ENCODE measurements at places on chromosomes 16 and 17.

DNA sequence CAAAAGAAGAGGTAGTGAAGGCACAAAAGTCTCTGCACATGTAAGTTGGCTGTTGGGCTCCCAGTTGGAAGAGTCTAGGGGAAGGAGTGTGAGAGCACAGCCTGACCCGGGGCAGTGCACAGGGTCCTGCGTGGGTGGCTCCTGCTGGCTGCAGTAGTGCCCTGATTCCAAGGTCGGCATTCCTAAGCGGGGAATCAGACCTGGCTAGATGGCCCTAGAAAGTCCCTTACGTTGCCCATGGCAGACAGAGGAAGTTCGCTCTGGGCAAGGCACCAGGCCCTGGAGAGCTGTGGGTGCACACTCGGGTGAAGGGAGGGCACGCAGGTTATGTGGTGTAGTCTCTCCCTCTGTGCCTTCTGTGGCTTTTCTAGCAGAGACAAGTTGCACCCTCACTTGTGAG is 22.8 kb upstream of the SLC5A11 start:
- no peak for DNase-seq

GRCh38 chr17:73174126-73174525 is 9.3 kb downstream of the SSTR2 start:
- DNase-seq = no peak

GRCh38 chr16:27730661-27731210 is 180.8 kb downstream of the KATNIP start:
- DNase-seq = no peak

- DNase-seq = no peak
Observed at GRCh38 chr17:2402544-2402943, 1.7 kb upstream of the MNT start.

GRCh38 chr17:58470356-58470755 is 17.9 kb downstream of the HSF5 start:
- no peak for DNase-seq

- no peak for DNase-seq
Observed at GRCh38 chr17:57133486-57133885, 48.4 kb downstream of the AKAP1 start.

DNA sequence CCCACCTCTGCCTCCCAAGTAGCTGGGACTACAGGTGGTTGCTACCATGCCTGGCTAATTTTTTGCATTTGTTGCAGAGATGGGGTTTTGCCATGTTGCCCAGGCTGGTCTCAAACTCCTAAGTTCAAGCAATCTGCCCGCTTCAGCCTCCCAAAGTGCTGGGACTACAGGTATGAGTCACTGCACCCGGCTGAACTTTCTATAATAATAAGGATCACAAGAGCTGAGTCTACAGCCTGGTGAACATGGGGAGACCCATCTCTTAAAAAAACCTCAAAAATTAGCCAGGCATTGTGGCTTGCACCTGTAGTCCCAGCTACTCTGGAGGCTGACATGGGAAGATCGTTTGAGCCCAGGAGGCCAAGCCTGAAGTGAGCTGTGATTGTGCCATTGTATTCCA is 53.5 kb downstream of the WDR59 start:
- DNase-seq = no peak

- no peak for DNase-seq
Observed at GRCh38 chr17:16398270-16399267, 16.8 kb upstream of the TRPV2 start.

GRCh38 chr16:27253526-27253930 is 15.0 kb downstream of the NSMCE1 start:
- peak; percentile 73 for DNase-seq

GRCh38 chr16:88920618-88921590 is 54.4 kb upstream of the PABPN1L start:
- DNase-seq = peak; percentile 8

DNA sequence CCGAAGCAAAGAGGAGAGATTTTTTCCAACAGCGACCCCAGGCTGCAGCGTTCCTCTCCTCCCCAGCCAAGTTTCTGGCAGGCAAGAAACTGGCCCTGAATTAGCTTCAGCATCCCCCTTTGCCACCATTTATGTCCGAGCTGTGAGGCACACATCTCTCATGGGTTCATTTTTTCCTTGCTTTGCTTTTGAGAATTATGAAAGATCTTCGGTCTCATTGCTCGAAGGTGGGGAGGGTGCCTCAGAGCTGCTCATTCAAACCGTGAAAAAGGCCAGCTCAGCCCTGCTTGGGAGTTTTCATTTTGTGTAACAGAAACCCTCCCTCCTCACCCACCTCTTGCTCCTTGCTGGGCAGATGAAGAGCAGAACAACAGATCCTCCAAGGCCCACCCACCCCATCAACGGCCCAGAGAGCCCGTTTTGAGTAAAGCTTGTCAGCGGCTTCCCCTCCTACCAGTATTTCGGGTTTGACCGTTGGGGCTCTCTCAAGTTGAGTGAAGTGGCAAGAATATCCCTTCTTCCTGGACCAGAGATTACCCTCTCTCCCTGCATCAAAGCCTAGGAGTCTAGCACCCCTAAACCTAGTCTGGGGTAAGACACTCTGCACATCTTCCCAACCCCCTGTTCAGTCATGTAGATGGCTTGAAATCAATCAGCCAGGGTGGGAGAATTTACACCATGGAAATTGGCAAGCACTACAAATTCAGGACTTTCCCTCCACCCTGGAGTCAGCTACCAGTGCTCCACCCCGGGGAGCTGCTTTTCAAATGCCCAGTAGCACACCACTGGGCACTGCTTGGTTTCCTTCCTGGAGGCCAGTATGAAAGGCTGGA is 1.8 kb downstream of the CCR7 start:
- DNase-seq = no peak

- DNase-seq = no peak
Observed at GRCh38 chr17:10702574-10702973, 5.2 kb downstream of the ADPRM start.

GRCh38 chr17:15109608-15110007 is 155.5 kb downstream of the PMP22 start:
- DNase-seq = no peak

DNA sequence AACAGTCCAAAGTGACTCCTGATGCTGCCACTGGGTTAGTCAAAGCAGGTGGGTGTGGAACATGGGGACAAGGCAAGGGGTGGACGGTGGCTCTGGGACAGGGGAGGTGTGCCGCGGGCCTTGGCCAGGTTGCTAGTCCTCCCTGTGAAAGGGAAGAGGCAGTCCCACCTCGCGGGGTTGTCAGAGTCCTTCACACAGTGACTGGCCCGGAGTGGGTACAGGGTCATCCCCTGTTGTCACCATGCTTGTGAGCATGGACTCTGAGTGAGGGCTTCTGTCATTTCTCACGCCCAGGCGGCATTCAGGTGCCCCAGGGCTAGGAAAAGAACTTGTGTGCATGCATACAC is 3.1 kb upstream of the ZNF469 start:
- DNase-seq = no peak

- no peak for DNase-seq
Observed at GRCh38 chr16:84583995-84584394, 33.9 kb downstream of the COTL1 start.

DNA sequence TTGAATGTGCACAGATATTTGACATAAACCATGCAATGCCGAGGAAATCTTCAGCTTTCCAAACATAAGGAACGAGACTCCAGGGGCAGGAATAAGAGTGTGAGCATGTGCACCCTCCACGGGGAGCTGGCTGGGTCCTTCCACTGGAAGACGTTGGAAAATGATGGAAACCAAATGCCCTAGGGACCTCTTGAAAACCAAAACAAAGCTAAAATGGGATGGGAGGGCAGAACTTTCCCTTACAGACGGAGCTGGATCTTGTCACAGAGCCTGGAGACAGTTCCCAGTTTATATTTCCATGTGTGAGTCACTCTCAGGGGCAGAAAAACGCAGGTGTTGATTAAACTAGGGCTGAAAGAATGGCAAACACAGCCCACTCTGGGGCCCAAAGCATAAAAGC is 34.4 kb upstream of the DNAH17 start:
- DNase-seq = no peak

- DNase-seq = no peak
Observed at GRCh38 chr16:48323783-48324775, 61.1 kb downstream of the SIAH1 start.

DNA sequence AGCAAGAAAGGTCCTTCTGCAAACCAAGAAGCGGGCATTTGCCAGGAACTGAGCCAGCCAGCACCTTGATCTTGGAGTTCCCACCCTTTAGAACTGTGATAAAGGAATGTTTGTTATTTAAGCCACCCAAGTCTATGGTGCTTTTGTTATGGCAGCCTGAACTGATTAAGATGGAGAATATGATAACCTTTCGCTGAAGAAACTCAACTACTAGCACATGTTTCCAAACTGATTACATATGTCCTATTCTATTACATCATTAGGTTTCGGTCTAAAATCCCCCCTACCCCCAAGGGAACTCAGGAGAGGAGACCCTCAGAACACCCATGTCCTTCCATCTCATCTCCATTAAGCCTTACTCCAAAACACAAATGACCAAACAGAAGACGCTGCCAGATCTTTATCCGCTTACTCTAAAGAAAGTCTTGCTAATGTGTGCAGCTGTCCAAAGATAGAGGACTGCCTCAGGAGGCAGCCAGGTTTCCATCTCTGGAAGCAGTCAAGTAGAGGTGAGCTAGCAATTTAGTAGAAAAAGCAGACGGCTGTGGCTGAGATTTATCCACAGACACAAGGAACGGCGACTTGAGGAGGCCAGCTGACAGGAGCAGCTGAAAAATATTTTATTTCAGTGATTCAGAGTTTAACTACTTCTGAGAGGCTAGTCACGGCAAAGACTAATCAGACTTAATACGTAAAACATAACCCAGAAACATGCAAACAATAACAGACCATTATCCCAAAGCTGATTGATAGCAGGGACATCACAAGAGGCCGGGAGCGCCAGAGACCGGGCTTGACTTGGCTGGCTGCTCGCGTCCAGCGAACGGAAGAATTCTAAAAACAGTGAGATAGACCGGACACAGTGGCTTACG is 611.4 kb upstream of the CDH5 start:
- no peak for DNase-seq

DNA sequence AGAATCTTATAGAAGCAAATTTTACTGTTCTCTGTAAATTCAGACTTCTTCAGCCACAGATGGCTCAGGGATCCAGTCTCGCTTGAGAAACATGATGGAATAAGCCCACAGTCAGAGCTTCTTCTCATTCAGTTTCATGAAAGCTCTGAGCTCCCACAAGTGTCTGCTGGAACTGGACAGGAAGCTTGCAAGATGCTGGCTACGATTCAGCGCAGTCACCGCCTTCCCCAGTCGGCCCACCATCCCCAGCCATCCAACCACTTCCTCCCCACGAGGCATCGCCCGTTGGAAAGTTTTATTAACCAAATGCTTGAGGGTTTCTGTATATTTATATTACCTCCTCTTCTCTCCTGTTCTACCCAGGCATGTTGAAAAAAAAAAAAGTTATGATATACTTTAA is 171.7 kb downstream of the ZFHX3 start:
- peak; percentile 81 for DNase-seq

DNA sequence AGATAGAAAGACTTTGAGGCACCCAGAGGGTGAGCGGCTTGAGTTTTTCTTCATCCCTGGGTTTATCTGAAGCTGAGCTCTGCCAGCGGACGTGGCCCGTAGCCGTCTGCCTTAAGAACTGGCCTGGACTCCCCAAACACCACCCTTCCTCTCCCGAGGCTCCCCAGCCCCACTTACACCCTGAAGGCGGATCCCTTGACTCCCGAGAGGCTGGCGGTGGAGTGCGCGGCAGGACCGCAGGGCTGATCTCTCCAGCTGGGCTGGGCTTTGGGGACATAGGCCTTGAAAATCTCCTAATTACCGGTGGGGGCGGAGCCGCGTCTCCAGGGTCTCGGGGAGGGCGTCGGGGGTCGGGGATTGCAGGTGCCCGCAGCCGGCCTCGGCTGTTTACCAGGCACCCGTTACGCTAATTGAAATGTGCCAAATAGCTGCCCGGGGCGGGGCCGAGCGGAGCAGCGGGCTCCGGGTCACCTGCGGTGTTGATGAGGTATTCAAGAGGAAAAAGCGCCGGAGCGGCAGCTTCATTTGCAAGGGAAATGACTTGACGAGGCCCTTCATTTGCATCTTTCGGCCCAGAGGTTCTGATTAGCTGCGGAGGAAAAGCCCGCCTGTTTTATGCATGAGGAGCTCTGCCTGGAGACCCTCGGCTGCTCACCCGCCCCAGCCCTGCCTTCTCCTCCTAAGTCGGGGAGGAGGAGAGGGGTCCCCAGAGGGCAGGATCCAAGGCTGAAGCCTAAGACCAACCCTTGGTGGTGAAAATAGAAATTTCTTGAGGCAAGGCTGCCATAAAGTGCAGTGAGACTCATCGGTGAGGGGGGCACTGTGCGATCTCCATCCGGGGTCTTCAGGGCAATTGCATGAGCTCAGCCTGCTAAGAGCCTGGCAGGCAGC is 100.7 kb downstream of the MGAT5B start:
- DNase-seq = peak; percentile 6

- no peak for DNase-seq
Observed at GRCh38 chr17:28612531-28612930, 1.5 kb downstream of the RSKR start.

DNA sequence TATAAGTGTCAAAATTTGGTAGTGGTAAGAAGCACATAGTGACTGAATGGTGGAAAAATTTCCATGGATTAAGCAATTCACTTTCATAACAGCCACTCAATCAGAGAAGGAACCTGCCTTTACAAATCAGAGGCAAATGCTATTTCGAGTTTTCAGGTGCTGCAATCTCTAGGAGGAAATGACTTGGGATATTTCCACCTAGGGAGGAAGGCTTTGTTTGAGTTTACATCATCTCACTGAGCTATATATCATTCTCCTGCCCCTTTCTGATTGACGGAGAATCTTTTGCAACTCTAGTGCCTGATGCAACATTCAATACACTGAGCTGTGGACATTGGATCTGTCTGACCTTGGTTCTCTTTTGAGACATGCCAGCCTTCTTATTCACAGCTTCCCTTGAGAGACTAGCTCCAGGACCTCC is 26.3 kb downstream of the MARCHF10 start:
- DNase-seq = no peak

DNA sequence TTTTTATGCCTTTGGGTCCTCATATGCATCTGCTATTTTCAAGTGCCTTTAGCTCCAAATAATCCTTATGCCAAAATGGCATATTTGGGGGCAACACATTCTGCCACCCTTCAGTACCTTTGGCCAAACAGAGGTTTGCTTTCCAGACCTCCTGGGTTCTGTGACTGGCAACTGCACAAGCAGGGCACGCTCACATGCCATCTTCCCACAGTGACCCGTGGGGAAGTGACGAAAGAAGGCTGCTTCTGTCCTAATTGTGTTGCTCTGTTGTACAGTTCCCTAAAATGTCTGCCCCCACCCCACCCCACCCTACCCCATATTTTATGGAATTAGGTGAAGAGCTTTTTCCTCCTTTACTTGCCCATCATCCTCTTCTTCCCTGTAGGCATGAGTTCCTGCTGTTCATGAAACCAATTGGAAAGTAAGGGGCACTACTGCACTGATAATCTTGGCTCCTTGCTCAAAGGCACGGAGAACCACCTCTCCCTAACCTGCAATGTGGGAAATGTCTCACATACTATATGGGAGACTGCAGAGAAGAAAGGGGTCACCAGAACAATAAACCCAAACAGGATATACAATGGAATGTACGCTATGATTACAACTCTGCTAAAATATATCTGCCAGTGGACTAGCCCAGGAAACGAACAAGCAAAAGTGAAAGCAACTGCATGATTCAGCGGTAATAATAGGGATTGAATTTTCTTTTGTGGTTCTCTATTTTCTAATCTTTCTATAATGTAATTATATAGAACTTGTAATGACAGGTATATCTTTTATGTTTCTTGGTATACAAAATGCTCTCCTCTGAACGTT is 3.3 kb upstream of the SLFN12L start:
- DNase-seq = no peak

- DNase-seq = peak; percentile 70
Observed at GRCh38 chr17:7561589-7562207, at the start of gene SENP3. SENP3 (plus strand) TSS chr17:7561919; CDS start chr17:7563077, 1,158 bp downstream.

GRCh38 chr17:72318131-72318530 is 197.3 kb downstream of the SOX9 start:
- DNase-seq = no peak
